ENCODE measurements at places on chromosomes 1 and 21.

DNA sequence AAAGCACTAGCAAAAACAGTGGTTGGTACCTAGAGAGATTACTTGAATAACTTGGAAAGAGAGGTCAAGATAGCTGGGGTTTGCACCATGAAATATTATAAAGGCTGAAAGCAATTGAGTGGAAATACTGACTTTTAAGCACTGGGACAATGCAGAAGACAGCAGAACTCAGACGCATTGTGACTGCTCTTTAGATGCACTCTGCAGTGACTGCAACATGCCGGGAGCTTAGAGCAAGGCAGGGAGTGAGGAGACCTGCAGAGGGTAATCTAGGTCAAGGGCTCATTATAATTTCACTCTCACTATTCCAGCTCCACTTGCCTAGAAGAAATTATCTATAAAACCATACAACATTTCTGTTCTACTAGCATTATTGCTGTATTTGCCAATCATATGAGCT, 36.6 kb downstream of the OLFM3 start:
- DNase-seq, result no peak

DNA sequence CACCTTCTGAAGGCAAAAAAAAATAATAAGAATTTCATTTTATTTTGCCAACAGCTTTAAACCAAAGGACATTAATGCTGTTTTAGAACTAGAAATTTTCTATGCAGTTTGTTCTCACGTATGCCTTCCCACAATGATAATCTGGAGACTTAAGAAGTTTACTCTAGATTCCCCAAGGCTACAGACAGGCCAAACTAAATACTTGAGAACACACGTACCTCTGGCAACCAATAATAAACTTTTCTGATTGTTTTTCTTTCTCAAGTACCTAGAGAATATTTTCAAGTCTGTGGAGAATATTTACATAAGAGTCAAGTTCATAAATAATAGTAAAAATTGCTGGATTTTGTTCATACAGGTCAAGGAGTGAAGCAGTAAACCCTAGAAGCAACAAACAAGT, 15.9 kb downstream of the CLDN8 start:
- DNase-seq, result no peak

DNA sequence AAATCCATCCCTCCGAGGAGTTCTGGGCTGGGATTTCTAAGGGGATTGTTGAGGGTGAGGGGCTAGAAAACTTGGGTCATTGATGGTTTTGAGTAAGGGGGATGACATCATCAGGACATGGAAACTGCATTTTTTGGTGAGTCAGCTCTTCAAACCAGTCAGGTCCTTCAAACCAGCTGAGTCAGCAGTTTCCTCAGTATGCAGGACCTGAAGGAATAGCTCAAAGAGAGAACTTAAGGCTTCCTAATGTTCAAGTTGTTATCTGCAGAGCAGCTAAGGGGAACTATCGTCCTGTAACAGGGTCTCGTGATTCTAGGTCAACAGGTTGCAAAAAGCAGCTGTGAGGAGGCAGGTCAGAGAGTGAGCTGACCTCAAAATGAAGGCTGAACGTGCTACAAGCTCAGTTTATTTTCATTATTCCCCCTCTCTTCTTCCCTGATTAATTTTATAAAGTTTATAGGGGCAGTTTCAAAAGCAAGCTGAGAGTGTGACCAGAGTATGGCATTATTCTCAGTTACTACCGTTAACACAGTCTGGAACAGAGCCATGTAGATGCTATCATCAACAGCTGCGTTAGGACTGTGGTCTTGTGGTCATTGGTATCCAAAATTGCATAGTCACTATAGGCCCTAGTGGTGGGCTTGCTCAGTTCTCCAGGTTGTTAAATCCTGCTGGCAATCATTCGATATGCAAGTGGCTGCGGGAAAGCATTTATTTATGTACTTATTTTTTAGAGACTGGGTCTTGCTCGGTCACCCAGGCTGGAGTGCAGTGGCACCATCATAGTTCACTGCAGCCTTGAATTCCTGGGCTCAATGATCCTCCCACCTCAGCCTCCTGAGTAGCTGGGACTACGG, 10.7 kb upstream of the SDC3 start:
- peak; percentile 40 for DNase-seq

DNA sequence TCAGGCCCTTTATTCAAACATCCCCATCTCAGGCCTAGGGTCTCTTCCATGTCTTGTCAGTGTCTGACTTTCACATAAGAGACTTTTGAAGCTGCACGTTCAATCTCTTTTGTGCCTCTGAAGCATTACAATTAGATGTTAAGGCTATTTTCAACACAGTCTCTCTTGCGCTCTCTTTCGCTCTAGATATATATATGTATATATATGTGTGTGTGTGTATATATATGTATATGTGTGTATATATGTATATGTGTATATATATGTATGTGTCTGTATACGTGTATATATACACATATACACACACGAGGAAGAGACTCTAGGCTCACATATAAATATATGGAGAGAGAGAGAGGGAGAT, 162.5 kb upstream of the RNPC3 start:
- DNase-seq, result no peak

DNA sequence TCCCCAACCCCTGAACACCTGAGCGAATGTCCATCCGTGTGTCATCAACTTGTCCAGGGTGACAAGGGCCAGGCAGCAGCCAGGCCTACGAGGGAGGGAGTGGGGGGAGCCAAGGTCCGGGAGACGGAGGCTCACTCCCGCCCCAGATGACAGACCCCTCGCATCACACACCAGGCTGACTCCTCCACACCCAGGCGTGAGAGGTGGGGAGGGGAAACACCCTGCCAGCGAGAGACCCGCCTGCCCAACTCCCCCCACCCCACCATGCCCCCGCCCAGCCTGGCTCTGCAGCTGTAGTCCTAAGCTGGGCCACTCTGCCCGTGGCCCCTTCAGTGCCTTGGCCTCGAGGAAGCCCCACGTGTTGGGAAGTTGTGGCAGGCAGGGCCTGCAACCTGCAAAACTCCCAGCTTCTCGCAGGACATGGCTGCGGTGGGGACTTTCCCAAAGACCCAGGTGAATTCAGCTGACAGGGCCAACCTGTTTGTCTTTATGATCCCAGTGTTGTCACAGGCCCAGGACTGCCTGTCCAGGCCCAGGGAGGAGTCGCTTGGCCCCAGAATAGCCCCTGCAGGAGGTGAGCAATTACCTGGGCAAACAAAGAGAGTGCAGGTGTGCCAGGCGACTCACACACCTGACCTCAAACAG, 62.9 kb downstream of the RIPK4 start:
- no peak for DNase-seq

DNA sequence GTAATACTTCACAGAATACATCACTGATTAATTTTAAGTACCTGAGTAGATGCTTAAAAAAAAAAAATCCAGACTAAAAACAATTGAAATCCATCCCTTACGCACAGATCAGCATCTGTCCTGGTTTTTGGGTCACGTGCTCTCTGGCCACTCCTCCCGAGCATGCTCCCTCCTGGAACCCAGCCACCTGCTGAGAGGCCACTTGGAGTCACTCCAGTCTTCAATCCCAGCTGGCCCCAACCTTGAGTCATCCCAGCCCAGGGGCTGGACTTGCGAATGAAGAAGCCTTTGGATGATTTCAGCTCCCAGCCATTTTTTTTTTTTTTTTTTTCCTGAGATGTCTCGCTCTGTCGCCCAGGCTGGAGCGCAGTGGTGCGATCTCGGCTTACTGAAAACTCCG, 8.9 kb downstream of the MAP1LC3C start:
- peak; percentile 96 for DNase-seq

- peak; percentile 77 for DNase-seq
These were observed 37.4 kb downstream of the AK5 start for GRCh38 chr1:77319036-77319705.

GRCh38 chr21:35573472-35574374, 486.6 kb downstream of the SETD4 start:
- DNase-seq, result no peak

- DNase-seq, result no peak
These were observed 191.7 kb upstream of the KCTD3 start for GRCh38 chr1:215375381-215375780.

- no peak for DNase-seq
These were observed 170.5 kb downstream of the TTLL7 start for GRCh38 chr1:83828456-83828855.

DNA sequence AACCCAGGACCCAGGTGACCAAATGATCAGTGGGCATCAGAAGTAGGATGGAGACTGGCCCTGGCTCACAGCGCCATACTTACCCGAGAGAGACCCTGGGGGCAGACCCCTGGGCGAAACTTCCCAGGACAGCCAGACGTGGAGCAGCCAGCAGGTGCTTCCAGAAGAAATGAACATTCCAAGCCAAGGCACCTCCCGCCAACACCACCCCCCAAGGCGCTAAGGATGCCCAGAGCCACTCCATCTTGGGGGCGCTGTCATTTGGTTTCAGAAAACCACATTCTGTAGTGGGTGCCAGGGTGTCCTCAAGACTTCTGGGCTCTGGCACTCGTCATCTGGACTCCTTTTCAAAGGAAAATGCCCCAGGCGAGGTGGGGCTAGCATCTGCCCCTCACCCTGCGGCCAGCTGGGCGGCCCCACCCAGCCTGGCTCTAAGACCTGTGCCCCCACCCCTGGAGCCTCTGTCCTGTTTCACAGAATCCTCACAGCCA, 98.8 kb downstream of the RIPK4 start:
- DNase-seq, result no peak

DNA sequence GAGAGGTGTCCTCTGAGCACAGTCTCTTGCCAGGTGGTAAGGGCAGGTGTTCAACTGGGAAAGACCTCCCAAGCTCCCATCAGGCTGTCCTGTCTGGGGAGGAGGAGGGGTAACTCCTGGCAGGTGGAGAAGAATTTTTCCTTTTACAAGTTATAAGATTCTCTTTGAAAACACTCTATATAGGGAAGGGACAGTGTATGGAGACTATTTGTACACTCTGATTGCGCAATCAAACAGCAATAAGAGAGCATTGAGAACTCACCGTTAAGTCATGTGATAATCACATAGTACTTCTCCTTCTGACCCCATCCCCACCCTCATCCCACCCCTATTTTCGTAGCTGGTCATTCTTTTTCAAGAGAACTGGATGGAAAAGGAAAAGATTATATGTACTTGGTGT, 179.3 kb upstream of the ZNF644 start:
- DNase-seq, result no peak

DNA sequence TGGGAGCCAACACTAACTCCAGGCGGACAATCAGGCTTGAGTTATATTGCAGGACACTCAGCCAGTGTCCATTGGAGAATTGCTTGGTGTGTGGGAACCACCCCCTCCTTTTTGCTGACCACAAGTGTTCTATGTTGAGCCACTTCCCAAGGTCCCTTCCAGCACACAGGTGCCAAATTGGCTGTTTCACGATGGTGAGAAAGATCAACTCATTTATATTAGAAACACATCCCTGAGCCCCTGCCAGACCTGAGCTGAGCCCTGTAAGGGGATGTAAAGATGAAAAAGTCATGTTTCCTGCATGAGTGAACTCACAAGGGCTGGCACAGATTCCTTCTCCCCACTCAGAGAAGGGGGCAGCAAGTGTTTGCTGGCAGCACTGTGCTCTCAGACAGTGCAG, 96.5 kb downstream of the KCNN3 start:
- DNase-seq, result no peak

GRCh38 chr1:94792473-94793295, 27.5 kb upstream of the SLC44A3 start:
- peak; percentile 92 for DNase-seq

- no peak for DNase-seq
These were observed 27.2 kb downstream of the MCOLN2 start for GRCh38 chr1:84969489-84970250.

DNA sequence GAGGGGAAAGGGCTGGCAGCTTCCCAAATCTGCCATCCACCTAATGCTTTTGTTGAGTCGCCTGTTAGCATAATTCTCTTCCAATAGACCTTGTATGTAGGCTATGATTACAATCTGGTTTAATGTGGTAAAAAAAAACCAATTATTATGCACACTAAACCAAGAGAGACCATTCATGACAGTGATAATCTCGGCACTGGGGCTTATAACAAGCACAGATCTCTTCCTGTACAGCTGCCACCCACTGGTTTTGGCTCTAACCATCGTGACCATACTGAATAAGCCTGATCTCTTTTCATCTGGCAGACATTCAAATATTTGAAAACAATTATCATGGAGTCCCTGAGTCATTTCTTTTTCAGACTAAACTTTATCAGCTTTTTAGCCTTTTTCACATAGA, 12.0 kb upstream of the SYT14 start:
- DNase-seq, result peak; percentile 87

DNA sequence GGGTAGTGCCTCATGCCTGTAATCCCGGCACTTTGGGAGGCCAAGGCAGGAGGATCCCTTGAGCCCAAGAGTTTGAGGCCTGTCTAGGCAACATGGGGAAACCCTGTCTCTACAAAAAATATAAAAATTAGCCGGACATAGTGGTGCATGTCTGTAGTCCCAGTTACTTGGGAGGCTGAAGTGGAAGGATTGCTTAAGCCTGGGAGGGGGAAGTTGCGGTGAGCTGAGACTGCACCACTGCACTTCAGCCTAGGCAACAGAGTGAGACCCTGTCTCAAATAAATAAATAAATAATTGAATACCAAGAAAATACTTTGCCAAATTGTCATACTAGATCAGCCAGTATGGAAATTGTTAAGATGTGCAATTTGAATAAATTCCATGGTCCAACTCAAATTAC, 5.9 kb upstream of the RBBP5 start:
- no peak for DNase-seq

DNA sequence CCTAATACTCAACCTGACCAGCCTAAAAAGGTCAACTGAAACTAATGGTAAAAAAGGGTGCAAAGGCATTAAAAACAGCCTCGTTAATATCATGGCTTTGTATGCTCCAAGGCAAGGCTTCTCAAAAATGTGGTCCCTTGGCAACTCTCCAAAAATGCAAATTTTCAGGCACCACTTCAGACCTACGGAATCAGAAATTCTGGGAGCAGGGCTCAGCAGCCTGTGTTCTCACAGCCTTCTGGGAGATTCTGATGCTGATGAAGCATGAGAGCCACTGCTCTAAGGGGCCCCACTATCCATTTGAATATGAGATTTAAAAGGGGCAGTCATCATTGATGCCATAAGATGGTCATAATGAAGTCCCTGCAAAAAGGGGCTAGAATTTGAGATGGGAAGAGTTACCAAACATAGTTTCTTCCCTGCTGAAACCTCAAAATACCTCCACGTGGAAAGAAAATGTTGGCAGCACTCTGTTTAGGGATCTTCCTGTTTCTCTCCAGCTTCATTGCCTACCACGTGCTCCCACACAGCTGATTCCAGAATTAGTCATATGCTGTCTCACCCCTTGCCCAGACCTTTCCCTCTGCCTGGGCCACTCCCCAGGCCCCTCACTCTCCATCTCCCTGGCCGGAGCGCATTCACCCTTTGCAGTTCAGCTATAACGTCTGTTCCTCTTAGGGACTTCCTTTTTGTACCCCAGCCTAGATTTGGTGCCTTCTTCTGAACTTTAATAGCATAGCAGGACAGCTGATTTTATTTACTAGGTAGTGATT, 46.7 kb downstream of the PHC2 start:
- peak; percentile 82 for DNase-seq

GRCh38 chr1:33005117-33005837, 31.4 kb downstream of the AK2 start:
- DNase-seq, result no peak

GRCh38 chr1:41863718-41864117, 55.0 kb downstream of the HIVEP3 start:
- DNase-seq, result no peak
